Stimulated activated CD8-positive, alpha-beta memory T cell treated with anti-CD3 and anti-CD28 coated beads, Interleukin-12 subunit alpha, Interleukin-12 subunit beta, amount 100 ng/mL, for 4 hours (primary cell): ENCODE measurements at places on chromosomes 3 and 15.

- DNase-seq: no peak
Observed at GRCh38 chr3:47359323-47359722, 21.5 kb upstream of the PTPN23 start.

GRCh38 chr3:18937574-18937973 lies 210.7 kb upstream of the KCNH8 start:
- DNase-seq: no peak

GRCh38 chr3:13087320-13087990 lies 14.2 kb upstream of the IQSEC1 start:
- DNase-seq: no peak

- DNase-seq: no peak
Observed at GRCh38 chr3:42216931-42217333, 49.1 kb downstream of the CCK start.

DNA sequence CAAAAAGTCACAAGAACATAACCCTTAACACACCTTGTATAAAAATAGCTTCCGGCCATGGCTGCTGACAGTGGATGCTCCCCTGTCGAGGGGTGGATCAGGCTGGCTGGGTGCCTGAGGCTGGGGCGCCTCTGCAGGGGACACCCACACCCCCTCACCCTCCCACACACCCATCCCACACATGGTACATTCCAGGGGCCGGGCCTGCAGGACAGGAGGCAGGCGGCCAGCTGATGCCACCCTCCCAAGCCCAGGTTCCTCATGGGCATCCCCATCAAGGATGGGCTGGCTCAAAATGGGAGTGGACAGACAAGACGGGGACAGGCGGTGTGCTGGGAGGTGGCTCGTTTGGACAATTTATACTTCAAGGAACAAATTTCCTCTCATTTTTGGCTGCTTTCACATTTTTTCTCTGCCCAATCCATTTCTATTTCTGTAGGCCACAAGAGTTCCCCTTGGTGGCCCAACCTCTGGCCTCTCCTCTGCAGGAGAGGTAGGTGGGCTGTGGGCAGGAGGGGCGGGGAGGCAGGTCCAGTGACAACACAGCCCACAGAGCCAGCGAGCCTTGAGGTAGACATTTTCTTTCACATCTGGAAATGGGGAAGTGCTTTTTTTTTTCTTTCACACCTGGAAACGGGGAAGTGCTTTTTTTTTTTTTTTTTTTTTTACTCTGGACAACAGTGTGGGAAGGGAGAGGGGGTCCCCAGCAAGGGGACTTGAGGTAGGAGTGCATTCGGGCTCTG lies 23.3 kb downstream of the RNU5B-1 start:
- DNase-seq: no peak

DNA sequence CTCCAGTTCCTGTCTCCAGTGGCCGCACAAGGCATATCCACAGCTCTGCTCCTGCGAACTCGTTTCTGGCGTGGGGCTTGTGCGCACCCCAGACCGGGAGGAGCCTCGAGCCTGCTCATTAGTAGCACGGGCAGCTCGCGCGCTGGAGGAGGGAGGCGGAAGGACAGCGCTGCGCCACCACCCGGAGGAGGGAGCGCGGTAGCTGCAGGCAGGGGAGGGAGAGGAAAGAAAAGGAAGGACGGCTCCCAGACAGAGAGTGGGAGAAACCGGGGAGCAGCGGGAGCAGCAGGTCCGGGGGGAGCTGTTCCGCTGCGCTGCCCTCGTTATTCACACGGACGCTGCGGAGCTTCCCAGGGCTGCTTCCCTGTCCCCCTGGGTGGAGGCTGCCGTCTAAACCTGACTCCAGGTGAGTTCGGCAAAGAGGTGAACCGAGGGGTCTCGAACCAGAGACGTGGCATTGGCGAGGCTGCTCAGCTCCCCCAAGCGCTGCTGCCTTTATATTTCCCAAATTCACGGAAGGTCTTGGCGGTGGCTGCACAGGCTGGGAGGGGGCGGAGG lies 121.3 kb upstream of the ZNF717 start:
- DNase-seq: no peak

- no peak for DNase-seq
Observed at GRCh38 chr15:72365844-72366243, 10.0 kb downstream of the HEXA start.

GRCh38 chr3:150789451-150789850 lies 26.5 kb upstream of the SIAH2 start:
- no peak for DNase-seq

- no peak for DNase-seq
Observed at GRCh38 chr3:189655617-189656016, 24.4 kb downstream of the TP63 start.

GRCh38 chr3:39028546-39028945 lies 23.2 kb downstream of the SCN11A start:
- DNase-seq: no peak

GRCh38 chr3:187623285-187623814 lies 46.8 kb downstream of the SST start:
- DNase-seq: no peak

GRCh38 chr3:174397848-174398247 lies 461.3 kb upstream of the NAALADL2 start:
- no peak for DNase-seq
